ENCODE measurements at places on chromosomes 7 and 10.

- DNase-seq = no peak
Observed at GRCh38 chr10:106900016-106900652, 264.4 kb downstream of the SORCS1 start.

DNA sequence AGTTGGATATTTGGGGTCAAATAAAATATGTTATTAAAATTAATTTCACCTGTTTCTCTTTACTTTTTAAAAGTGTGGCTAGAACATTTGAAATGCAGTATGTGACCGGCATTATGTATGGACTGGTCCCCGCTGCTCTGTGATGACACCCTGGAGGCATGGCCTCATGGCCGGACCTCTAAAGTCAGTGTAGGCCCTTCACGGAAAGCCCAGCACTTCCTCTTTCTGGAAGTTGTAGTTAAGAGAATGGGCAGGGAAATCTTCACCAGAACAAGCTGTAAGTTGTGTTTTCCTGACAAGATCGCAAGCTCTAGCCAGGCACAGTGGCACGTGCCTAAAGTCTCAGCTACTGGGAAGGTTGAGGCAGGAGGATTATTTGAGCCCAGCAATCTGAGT, 38.3 kb upstream of the SRGN start:
- no peak for DNase-seq

- DNase-seq = no peak
Observed at GRCh38 chr7:46468753-46469356, 547.8 kb upstream of the IGFBP3 start.

- no peak for DNase-seq
Observed at GRCh38 chr10:79149662-79150443, 81.1 kb downstream of the ZMIZ1 start.

- DNase-seq = no peak
Observed at GRCh38 chr7:83528925-83529423, 120.0 kb downstream of the SEMA3E start.

- no peak for DNase-seq
Observed at GRCh38 chr10:30248728-30249127, 100.3 kb downstream of the MTPAP start.

GRCh38 chr7:23533238-23533604, 1.4 kb upstream of the TRA2A start:
- DNase-seq = no peak

DNA sequence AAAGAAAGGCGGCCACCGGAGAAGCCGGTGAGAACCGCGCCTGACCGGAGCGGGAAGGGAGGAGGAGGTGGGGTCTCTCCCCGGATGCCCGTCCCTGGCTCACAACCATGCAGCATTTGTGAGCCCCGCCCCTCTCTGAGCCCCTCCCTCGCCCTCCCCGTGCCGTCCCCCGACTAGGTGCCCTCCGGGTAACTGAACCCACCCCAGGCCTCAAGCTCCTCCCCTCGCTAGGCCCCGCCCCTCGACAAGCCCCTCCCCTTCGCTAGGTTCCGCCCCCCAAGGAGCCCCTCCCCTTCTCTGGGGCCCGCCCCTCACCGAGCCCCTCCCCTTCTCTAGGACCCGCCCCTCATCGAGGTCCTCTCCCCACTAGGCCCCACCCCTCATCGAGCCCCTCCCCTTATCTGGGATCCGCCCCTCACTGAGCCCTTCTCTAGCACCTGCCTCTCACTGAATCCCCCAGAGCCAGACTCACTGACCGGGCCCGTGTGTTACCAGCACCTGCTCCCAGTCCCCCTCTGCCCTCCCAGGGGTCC, 42.2 kb upstream of the HSPB1 start:
- no peak for DNase-seq

DNA sequence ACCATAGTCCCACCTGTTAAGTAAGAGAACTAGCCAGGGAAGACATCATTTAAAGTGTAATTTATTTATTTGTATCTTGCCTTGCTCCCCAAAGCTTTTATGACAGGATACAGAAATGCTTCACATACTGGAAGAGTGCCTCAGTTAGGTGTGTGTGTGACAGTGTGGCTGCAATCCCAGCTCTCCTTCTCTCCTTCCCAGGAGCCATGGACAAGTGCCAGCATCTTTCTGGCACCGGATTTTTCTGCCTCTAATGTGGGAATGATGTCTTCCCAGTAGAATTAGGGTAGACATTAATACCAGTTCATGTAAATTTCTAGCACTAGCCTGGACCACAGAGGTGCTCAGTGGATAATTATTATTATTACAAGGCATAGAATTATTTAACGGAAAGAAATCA, 30.3 kb upstream of the ATXN7L1 start:
- no peak for DNase-seq

Data from prostate gland (tissue), 2 donors.